Cardiac muscle cell (in vitro differentiated cells and primary cell): ENCODE measurements at places on chromosomes 11 and 22.

- DNase-seq: no peak
Observed at GRCh38 chr11:128724891-128725611, 31.2 kb downstream of the FLI1 start.

DNA sequence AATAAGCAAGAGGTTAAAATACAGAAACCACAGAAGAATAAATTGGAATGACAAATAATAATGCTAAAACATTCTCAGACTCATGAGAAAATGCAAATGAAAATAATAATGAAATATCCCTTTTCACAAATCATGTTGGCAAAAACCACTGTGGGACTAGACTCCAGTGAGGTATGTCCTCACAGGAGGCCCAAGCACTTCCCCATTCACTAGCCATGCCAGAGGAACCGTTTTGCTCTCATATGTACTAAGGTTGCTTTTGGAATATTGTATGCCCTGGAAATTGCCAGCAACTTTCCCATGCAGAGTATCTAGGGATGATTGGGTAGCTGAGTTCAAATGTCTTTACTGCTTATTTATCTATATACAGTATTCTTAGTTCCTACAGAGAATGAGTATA lies 106.2 kb upstream of the CHORDC1 start:
- no peak for DNase-seq

DNA sequence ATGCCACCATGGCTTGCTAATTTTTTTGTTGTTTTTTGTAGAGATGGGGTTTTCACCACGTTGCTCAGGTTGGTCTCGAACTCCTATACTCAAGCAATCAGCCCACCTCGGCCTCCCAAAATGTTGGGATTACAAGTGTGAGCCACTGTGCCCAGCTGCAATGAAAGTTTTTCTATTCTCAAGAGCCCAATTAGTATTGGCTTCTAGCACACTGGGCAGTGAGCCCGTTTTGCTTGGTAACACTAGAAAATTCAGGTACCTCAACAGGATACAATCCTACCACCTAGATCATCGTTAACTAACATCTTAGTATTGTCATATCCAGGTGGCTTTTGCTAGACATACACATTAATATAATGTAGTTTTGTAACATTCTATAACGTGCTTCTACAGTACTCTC lies 19.0 kb downstream of the SEC14L3 start:
- no peak for DNase-seq

GRCh38 chr11:15821451-15821850 lies 534.9 kb downstream of the SOX6 start:
- no peak for DNase-seq

DNA sequence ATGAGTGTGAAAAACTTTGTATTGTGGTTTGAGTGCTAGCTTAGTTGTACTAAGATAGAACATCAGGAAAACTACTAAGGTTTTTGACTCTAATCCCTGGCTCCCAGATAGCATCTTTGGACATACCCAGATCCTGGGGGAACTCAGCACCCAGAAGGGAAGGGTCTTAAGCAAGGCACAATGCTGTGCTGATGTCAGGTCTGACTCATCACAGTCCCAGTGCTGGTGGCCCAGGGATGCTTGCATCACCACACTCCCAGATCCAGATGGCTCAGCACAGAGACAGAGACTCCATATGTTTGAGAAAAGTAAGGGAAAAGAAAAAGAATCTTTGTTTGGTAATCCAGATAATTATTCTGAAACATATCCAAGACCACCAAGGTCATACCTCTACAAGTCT lies 18.3 kb upstream of the OR56A3 start:
- DNase-seq: no peak

- no peak for DNase-seq
Observed at GRCh38 chr22:43053176-43053575, 36.0 kb downstream of the TTLL1 start.

DNA sequence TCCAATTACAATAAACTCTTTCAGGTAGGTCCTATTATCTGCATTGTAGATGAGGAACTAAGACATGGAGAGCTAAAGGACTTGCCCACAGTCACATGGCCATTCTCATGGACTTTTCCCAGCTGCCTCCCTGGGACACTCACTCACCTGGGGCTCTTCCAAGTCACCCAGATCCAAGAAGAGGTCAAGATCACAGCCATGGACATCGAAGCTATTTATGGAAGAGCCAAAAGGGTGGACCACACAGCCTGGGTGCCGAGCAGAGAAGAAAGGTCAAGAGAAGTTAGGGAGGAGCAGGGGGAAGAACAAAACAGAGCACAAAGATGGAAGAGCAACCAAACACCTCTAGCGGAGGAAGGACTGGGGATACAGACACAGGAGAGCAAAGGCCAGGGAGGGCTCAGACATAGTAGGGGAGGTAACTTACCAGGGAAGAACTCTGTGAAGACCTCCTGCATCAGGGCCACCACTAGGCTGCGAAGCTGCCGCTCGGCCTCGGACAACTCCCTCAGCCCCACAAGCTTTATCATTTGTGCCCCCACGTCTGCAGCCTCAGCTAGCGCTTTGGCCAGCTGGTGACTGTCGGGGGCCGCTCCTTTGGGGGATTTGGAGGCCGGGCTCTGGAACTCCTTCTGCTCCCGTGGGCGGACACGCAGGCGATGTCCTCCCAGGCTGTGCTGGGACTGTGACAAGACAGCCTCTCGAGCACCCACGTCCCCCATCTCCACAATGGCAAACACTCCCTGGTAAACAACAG lies 7.4 kb upstream of the EEF1G start:
- DNase-seq: no peak

- DNase-seq: no peak
Observed at GRCh38 chr22:43243324-43243723, 56.4 kb upstream of the TTLL12 start.

GRCh38 chr11:72573855-72574445 lies 100.3 kb downstream of the PDE2A start:
- DNase-seq: no peak
